Esophagus squamous epithelium (tissue), 5 donors: ENCODE measurements at places on chromosomes 2 and 18.

DNA sequence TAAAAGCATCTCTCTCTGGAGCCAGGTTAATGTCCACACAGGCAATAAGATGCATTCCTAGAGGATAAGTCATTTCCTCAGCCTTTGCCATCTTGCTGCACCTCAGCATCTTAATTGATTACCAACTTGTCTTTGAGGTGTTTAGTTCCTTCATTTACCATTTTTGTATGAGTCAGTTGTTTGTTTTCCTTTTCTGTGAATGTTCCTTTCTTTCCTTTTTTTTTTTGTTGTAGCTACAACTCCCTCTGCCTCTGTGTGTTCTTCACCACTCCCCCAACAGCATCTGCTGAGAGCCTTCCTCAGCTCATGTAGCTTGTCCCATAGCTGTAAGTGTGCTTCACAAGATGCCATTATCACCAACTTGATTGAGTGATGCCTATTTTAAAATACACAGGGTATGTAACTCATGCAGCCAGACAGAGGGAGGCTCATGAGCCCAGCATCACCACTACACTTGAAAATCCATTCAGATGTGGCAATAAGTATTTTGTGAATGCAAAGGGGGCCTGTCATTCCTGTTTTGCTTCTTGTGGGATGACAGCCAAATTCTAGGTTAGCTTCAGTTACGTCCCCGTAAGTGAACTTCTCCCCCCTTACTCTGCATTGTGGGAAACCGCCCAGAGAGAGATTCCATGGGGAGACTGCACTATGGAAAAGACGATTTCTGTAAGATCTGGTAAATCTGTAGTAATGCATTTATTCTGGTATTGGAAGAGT, 315.9 kb upstream of the ZEB2 start:
- no peak for DNase-seq

DNA sequence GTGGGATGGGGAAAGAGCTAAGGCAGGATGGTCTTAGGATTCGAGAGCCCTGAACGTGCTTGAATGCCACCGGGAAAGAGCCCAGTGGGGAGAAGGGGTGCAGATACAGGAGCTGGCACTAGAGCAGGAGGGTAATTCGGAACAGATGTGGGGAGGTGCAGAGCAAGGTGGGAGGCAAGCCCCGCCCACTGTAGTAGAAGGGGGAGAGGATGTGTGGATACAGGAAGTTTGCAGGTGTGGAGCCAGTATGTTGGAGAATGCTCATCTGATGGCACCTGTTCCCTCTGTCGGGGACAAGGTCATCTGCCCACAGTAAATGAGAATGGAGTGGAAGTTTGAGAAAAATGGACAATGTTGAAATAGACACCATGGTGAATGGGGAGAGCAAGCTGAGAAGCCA, 28.8 kb downstream of the CHST10 start:
- no peak for DNase-seq

DNA sequence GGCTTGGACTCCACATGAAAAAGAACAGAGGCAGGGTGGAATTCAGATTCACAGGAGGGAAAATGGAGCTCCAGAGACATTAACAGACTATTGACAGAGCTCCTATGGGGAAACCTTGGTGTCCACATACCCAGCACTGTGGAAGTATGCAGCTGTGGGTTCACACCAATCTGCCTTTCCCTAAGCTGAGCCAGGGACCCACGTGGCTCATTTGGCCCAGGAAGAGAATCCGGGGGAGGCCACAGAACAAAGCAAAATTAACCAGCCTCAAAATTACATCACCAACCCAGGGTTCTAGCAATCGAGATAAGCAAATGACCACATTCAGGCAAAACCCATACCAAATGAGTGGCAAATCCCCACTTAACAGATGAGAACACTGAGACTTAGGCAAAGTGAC, 105.8 kb upstream of the TWIST2 start:
- no peak for DNase-seq

- DNase-seq, result no peak
Observed at GRCh38 chr2:8538931-8539621, 142.8 kb upstream of the ID2 start.

- no peak for DNase-seq
Observed at GRCh38 chr2:24259316-24259715, 84.5 kb downstream of the FAM228A start.

DNA sequence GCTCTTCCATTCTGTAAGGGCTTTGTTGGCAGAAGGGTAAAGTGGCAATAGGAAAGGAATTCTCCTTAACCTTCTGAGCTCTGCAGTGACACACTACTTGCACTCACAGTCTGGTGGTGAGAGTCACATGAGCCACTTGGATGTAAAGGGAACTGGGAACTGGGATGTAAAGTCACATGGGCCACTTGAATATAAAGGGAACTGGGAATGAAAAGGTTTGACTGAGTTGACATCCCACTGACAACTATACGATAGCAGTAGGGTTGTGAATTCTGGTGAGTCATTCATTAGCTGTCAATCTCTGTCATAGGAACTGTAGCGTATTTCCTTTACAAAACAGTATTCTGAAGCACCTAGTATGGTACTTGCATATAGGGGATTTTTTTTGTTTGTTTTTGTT, 5.5 kb downstream of the RPE start:
- DNase-seq, result no peak

DNA sequence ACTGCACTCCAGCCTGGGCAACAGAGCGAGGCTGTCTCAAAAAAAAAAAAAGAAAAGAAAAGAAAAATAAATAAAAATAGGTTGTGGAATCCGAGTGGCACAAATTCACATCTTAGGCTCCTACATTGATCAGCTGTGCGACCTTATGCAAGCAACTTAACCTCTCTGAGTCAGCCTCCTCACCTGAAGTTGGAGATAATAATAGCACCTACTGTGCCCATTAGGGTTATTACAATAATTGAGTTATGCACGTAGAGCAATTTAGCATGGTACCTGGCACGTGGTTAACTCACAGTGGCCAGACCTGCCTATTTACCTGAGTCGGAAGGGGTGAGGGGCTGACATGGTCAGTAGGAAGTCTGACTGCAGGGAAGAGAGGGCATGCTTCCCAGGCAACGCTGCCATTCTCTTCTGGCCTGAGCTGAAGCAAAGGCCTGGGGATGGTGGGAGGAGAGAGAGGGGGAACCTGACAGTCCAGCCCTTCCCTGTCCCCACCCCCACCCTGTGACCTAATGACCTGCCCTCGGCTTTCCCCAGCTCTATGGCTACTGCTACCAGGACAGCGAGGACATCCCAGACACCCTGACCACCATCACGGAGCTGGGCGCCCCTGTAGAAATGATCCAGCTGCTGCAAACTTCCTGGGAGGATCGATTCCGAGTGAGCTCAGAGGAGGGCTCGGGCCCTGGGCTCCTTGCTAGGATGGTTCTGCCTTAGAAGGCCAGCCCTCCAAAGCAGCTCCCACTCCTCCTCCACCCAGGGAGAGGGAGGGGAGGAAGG, 5.1 kb downstream of the PKDCC start:
- no peak for DNase-seq

DNA sequence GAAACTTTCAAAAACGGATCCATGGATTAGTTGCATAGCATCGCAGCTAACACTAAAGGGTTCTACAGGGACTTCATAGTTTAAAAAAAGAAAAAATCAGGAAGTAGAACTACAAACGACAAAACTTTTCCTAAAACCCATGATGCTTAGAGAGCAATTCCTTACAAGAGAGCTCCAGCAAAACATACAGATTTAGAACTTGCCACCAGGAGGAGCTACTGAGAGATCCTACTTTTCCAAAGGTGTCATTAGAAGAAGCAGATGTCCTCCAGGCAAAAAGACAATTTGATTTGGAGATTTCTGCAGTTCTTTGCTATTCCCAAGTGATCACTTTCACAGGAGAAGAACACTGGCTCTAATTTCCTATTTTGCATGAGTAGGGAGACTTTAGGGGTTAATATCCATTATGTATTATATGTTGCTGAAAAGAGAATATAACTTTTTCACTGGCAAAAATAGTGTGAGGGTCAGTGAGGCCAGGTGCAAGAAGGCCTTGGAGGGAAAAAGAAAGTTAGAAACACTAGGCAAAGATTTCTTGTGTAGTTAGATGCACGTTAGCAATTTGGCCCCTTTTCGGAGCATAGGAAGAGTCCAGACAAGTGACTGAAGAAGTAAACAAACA, 436.2 kb downstream of the SUCLG1 start:
- no peak for DNase-seq

DNA sequence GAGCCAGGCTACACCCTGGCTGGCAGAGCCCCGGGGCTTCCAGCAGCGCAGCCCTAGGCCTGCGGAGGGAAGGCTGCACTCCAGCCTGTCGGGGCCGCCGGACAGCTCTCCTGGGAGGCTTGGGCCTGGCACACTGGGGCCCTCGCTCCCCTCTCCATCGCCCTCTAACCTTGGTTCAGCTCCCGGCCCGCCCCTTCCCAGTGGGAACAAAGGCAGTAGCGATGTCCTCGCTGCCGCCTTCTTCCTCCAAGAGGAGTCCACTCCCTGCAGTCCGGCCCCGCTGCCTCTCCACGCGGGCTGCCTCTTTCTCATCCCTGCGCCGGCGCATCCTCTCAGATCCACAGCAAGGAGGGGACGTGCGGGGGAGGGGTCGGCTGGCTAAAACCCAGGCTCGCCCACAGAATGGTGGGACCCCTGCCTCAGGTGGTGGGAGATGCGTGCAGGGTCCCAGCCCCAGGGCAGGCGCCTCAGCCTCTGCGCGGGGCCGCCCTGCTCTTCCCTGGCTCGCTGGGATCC, 138.1 kb downstream of the TWIST2 start:
- DNase-seq, result no peak

DNA sequence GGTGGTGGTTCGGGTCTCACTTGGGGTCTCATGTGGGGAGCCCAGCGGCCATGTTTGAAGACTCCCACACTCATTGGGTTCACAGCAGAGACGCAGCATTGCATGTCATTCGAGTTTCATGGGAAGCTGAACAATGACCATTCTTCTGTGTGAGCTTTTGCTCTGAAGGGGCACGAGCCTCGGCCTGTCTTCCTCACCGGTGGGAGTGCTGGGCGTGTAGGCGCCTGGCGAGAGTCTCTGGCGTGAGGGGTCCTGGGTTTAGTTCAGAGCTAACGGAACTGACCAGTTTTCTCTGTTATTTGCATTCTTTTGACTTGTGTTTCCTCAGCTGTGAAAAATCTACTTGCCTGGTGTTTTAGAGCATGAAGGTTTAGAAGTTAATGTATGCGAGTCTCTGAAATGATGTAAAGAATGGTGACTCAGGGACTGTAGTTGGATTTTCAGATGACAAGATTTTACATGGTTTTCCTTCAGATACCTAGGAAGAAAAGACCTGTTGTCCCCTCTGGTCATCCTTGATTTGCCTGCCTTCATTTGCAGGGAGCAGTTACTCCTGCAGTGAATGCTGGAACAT, 98.1 kb downstream of the ARMC9 start:
- DNase-seq, result no peak

GRCh38 chr18:49519101-49519971, 32.3 kb upstream of the C18orf32 start:
- DNase-seq, result no peak

DNA sequence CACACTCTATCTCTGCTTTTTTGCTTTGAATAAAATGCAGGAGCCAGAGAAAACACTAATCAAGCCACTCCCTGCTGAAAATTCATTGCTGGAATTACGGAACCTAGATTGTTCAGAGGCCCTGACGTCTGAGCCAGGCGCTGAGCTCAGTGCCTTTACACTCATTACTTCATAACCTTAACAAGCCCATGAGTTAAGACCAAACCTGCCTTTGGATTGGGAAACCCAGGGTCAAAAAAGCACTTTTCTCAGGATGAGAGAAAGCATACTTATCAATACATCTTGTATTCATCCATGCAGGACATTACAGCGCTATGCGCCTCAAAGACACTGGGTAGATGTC, 762 bp downstream of the INO80C start:
- no peak for DNase-seq

DNA sequence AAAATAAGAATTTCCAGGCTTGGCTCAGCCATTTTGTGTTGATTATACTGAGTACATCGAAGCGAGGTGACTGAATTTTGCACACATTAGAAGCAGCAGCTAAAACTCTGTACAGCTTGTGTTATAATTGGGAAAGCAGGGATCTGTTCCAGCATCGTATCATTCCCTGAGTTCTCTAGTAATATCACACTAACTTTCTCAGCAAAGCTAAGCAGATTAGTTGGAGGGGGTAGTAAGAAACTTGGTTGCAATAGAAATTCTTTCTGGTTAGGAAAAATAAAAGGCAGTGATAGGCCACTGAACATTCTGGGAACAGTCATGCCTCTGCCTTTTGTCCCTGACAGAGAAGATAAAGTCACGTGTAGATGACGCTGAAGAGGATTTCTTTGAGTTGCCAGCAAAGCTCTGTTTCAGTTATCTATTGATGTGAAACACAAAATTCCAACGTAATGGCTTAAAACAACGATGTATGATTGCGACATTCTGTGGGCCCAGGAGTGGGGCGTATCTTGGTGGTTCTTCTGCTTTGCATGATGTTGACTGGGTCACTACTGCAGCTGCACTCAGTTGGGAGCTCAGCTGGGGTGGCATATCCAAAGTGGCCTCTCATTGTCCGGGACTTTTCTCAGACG, 202.1 kb upstream of the MEX3C start:
- no peak for DNase-seq

DNA sequence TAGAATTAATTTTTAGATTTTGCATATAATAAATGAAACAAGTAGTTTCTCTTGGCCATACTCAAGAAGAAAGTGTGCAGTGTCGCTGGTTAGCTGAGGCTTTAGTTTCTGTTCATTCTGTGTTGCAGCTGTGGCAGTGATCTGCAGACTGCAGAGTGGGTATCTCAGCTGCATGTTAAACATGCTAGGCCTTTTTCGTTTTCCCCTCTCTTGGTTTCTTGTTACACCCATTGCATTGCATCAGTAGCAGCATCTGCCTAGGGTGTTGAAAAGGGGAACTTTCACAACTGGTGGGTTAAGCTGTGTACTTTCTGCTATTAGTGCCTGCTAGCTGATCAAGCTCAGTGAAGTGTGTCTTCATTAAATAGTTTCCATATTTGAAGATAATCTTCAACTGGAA, 51.3 kb downstream of the ACSL3 start:
- no peak for DNase-seq

DNA sequence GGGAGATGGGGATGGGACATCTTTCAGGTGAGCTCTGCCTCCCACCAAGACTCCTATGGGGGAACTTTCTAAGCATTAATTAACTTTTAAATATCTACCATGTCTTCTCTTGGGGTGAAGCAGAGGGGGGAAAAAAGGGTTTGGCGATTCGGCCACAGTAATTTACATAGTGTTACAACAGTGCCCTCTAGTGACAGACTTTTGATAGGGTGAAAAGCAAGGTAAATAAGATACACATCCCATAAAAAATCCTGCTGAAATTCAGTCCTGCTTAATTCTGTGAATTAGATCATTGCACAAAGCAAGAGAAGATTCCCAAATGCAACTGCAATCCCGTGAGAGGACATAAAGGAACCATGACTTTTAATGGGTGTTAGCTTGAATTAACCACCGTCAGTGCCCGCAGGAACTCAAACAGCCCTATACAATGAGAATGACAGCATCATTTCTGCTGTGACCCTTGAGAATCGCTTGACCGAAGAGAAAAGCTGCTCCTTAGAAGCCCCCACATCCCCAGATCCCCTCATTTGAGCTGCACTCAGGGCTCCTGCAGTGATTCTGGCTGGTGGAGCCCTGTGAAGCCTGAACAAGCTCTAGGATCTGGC, 32.8 kb downstream of the FAM124B start:
- DNase-seq, result no peak
